Right renal pelvis (tissue), 4 donors: ENCODE measurements at places on chromosomes 11 and 22.

GRCh38 chr11:117843666-117844484 lies 19.3 kb upstream of the FXYD2 start:
- DNase-seq = no peak

DNA sequence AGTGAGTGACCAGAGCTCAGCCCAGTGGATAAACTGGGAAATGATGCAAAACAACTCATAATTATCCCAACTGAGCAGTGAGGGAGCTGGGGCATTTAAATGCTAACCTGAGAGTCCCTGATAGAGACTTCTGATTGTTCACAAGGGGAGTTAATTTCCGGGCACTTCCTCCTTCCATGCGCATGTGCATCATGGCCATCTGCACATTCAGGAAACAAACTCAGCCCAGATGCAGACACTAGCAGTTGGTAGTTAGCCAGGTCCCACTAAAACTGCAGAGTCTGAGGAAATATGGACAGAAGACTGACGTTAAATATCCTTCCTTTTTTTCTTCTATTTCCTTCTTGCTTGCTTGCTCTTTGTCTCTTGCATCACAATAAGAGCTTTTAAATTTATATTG lies 852.1 kb upstream of the LRRC4C start:
- DNase-seq = no peak

DNA sequence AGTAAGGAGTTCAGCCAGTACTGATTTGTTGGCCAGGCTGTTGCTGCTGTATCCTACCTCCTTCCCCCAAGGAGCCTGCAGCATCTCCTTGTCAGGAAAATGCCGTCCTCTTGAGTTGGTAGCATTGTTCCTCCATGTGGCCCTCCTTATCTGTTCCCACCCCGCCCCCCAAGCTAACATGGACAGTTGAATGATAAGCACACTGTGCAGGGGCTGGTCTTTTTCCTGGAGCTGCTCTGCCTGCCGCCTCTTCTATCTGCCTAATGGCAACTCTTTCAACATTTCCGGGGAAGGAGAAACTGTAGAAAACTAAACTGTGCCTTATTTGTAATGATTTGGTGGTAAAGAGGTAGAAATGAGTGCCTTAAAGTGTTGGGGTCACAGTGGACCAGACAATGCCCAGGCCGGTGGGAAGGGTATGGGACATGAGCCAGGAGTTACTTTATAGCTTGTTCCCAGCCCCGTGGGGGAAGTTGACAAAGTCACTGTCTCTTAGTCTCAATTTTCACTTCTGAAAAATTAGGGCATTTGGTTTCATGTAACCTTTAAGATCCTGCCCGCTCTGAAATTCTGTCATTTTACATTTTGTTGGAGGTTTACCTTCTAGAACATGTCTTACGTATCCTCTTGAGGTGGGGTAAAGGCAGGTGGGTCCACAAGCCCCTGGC lies 4.5 kb downstream of the FAM118A start:
- DNase-seq = no peak

GRCh38 chr22:42207918-42208317 lies 62.5 kb downstream of the TCF20 start:
- no peak for DNase-seq

DNA sequence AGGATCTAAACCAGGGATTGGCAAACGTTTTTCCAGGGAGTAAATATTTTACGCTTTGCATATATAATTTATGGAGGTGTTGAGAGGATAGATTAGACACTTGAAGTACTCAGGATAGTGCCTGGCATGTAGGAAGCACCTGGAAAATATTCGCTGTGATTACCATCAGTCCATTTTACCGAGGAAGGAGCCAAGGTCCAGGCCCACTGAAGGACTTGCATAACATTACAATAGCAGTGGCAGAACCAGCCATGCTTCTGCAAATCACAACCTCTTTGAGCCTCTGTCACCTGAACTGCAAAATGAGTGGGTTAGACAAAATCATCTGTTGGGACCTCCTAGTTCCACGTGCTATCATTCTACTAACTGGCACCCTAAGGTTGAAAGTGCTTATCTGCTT lies 5.4 kb downstream of the FUT4 start:
- DNase-seq = no peak
